ENCODE measurements at places on chromosomes 4 and X.

DNA sequence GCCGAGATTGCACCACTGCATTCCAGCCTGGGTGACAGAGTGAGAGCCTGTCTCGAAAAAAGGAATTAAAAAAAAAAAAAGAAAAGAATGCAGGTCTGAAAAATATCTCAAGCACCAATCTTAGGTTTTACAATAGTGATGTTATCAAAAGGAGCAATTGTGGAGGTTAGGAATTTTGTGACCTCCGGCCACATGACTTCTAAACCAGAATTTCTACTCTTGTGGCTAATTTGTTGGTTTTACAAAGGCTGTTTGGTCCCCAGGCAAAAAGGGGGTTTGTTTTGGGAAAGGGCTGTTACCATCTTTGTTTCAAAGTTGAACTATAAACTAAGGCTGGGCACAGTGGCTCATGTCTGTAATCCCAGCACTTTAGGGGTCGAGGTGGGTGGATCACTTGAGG is 15.4 kb upstream of the ZNF41 start:
- no peak for DNase-seq

- DNase-seq: no peak
These were observed 80.0 kb downstream of the FAT1 start for GRCh38 chr4:186643501-186644310.

DNA sequence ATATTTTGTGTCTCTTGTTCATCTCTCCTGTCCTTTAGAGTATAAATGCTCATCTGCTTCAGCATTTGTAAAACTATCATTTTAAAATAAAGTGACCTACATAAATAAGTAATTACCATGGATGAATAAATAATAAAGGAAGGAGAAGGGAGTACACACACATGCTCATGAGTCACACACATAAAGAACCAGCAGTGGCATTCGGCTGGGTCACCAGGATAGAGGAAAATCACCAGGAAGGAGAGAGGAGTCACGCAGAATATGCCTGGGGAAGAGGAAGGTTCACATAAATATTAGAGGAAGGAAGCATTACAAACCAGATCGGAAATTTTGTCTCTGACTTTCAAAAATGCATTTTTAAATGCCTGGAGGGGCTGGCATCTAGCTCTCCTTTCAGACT is 38.5 kb upstream of the MED14 start:
- DNase-seq: no peak

DNA sequence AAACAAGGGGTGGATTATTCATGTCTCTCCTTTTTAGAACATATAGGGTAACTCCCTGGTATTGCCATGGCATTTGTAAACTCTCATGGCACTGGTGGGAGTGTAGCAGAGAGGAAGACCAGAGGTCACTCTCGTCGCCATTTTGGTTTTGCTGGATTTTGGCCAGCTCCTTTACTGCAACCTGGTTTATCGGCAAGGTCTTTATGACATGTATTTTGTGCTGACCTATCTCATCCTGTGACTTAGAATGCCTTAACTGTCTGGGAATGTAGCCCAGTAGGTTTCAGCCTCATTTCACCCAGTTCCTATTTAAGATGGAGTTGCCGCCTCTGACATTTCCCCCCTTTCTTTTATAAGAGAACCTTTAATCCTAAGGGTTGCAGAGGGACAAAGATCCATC is 45.8 kb downstream of the MGST2 start:
- DNase-seq: no peak

GRCh38 chr4:71322425-71322824 is 16.4 kb upstream of the SLC4A4 start:
- DNase-seq: no peak

- DNase-seq: peak; percentile 26
These were observed 30.4 kb downstream of the PGRMC1 start for GRCh38 chrX:119266364-119266995.

- DNase-seq: peak; percentile 66
These were observed 13.0 kb downstream of the EXOC1 start for GRCh38 chr4:55866290-55866907.

GRCh38 chrX:109826954-109827708 is 94.1 kb upstream of the ACSL4 start:
- DNase-seq: no peak
